Activated naive CD8-positive, alpha-beta T cell treated with anti-CD3 and anti-CD28 coated beads, Interleukin-2, amount 10 ng/mL, durations not matched to agents 7 days and 5 days (primary cell): ENCODE measurements at places on chromosomes 11 and 22. TPM values are rescaled to one million over a fixed set of nuclear protein-coding genes. Genes with fewer than 3 reads are reported as not detected.

DNA sequence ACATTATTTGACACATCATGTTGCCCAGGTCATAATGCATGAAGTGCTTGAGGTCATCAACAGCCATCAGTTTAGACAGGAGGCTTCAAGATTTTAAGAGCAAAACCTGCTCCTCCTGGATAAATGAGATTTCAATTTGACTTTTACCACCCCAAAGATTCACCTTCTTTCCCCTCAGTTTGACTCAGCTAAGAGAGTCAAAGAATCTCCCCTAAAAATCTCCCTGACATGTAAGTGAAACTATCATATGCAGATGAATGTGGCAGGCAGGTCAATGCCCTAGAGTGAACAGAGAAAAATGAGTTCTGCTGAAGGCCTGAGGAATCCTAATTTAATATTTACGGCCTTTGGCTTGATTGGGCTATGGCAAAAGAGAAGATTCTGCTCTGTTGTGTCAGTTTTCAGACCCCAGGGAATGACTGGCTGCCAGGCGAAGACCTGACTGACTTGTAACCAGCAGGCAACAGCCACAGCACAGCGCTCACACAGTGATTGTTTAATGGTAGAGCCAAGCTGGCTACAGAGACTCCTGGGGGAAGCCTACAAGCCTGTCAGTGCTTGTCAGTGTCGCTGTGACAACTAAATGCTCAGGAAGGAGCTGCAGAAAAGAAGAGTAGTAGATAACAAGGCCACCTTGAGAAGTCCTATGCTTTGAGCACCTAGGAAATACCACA, 491.2 kb upstream of the LRRC4C start:
- H3K27me3 ChIP-seq: no peaks in the 10 kb centered on the region
- no peak overlapping the region for H3K27ac ChIP-seq
- no peaks in the 10 kb centered on the region for H3K4me1 ChIP-seq
- H3K36me3 ChIP-seq: no peaks in the 10 kb centered on the region
- DNase-seq: no peak
- H3K4me3 ChIP-seq: no peak overlapping the region

DNA sequence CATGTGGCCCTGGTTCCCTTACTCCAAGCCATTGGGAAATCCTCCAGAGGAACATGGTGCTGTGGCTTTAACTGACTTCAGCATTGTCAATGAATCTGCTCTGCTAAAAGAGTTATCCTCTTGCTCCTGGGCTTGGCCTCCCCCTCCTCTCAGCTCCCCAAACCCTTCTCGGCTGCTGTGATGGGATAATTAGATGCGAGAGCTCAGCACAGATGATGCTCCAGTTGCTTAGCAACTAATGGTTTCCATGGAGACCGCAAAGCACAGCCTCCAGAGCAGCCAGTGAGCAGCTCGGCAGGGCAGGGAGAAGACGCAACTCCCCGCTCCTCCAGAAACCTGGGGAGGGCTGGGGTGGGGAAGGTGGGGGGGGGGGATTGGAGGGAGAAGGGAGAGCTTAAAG, 2.8 kb upstream of the UPK2 start:
- no peak overlapping the region for H3K4me3 ChIP-seq
- H3K36me3 ChIP-seq: no peaks in the 10 kb centered on the region
- peaks cover 4% of the 10 kb centered on the region for H3K27me3 ChIP-seq
- H3K27ac ChIP-seq: no peak overlapping the region
- H3K4me1 ChIP-seq: peaks cover 5% of the 10 kb centered on the region

The HOATZ gene
- total RNA-seq: not detected

The RFPL2 gene
- not detected for total RNA-seq

The TSSC4 gene
- 46.8 TPM for total RNA-seq
